Retina (tissue), 1 donor: ENCODE measurements at places on chromosomes 5 and 9.

DNA sequence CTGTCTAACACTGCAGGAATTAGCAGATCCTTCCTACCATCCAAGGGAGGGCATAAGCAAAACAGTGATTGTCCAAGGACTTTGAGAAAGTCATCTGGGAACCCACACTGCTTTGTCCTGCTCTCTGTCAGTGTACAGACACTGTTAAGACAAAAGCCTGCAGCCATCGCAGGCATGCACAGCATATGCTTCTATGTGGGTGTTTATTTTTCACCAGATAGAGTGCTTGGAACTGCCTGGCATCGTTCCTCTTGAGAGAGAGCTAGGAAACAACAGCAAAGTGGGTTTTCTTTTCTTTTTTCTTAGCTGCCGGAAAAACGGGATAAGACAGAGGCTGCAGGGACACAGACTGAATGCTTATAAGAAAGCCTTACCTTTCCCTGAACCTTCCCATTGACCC lies 212.3 kb downstream of the ICE1 start:
- DNase-seq: no peak

DNA sequence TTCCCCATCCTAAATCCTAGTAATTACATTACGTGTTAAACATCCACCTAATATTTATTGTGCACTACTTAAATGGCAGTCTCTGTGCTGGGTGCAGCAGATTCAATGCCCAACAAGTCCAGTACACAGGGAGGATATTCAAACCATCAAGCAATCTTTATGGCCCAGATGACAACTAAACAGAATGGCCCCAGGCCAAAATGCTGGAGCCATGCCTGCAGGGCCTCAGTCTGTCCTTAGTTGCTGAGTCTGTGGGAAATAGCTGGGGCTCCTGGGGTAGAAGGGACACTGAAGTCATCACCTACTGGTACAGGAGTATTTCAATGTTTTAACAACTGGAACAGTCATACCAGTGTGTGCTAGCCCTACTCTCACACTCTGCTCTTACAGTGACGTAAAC lies 153.5 kb downstream of the ZNF608 start:
- no peak for DNase-seq

- DNase-seq: peak; percentile 46
Measured at GRCh38 chr9:86413971-86414880, 60.0 kb upstream of the TUT7 start.

- peak; percentile 35 for DNase-seq
Measured at GRCh38 chr5:124888622-124889485, 142.4 kb upstream of the ZNF608 start.

GRCh38 chr5:17282283-17283120 lies 65.1 kb downstream of the BASP1 start:
- DNase-seq: peak; percentile 59

GRCh38 chr5:16784843-16785791 lies 151.0 kb downstream of the MYO10 start:
- no peak for DNase-seq
